Heart left ventricle (tissue), 16 donors: ENCODE measurements at places on chromosomes 3 and 15. TPM values are rescaled to one million over a fixed set of nuclear protein-coding genes. Genes with fewer than 3 reads are reported as not detected.

Gene NEIL1
- total RNA-seq, result 8.1 TPM

Gene PRSS50
- total RNA-seq, result 0.32 TPM

Gene TIGIT
- total RNA-seq, result not detected

Gene BTLA
- total RNA-seq, result 0.80 TPM

Gene NXPE3
- total RNA-seq, result 39.4 TPM

Gene GATA2
- total RNA-seq, result 12.8 TPM

DNA sequence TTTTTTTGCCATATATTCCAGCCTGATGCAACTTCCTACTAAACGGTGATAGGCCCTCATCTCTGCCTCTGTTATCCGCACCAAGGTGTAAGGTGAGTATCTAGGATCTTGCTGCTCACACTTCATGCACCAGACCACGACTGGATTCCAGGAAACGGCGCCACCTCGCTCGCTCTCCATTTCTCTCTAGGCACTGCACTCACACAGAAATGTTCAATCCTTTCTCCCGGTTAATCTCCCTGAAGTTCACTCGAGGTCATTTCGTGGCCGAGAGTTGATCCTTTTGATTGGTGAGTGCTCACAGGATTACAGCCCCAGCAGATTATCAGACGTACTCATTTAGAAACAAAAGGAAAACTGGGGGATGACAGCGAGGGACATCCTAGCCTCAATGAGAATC, 28.1 kb downstream of the MCF2L2 start:
- DNase-seq, result no peak

DNA sequence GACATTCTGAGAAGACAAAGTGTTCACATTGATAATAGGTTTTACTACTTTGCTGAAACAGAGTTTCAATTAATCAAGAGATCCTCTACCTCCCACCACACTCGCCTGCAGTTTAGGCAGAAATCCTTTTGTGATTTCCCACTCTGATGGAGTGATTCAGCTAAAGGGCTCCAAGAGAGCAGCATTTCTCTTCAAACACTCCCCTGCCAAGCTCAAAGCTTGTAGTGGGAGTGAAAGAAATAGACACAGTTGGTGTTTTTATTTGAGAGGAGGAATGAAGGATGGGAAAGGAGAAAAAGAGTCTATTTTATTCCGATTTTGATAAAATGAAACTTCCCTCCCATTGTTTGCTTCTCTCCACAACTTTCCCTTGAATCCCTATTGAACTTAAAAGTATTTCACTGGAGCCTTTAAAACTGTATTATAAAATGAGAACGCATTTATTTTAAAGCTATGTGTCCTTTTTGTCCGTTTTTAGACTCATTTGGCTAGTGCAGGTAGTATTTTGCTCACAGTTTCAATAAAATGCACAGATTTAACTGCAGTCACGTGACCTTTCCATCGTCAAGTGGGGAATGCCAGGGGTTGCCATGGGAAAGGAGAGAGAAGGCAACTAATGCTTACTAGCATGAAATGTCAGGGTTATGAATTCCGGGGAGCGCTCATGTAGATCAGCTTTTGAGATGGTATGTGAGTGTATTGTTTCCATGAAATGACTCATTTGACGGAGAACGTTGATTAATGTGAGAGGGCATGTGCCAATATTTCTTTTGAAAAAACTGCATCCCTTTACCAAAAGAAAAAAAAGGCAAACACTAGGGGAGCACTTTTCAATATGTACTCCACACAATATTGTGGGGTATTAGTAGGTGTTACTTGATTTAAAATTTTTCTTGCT, 7.7 kb upstream of the OSBPL11 start:
- DNase-seq, result no peak

DNA sequence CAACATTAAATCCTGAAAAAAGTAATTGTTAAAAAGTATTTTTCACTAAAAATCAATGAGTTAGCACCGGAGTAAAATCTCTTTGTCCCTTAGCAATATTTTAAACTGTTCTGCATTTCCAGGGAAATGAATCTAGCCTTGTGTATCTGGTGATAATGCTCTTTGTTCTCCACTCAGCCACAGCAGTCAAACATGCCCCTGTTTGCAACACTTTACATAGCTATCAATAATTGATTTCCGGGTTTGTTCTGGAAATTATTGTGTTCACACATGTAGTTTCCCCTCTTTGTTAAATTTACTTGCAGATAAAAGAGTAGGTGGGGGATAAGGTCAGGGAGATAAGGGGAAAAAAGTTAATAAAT, 3.6 kb upstream of the A4GNT start:
- no peak for DNase-seq

GRCh38 chr3:141020143-141020830, 30.9 kb upstream of the SPSB4 start:
- no peak for DNase-seq

DNA sequence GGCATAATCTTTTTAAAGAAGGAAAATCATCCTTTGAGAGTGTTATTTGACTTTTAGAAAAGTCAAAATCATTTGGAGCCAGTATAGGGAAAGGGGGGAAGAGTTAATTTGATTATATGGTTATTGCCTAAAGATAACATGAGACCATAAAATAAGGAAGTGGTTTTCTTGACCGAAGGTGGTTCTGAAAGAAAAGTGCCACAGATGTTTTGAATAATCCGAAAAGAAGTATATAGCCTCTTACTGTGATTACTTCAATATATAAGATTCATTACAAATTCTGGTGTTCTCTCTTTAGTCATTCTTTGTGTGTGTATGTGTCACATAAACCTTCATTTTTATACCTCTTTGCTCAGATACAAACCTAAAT, 1.1 kb downstream of the DNAJB11 start:
- no peak for DNase-seq

DNA sequence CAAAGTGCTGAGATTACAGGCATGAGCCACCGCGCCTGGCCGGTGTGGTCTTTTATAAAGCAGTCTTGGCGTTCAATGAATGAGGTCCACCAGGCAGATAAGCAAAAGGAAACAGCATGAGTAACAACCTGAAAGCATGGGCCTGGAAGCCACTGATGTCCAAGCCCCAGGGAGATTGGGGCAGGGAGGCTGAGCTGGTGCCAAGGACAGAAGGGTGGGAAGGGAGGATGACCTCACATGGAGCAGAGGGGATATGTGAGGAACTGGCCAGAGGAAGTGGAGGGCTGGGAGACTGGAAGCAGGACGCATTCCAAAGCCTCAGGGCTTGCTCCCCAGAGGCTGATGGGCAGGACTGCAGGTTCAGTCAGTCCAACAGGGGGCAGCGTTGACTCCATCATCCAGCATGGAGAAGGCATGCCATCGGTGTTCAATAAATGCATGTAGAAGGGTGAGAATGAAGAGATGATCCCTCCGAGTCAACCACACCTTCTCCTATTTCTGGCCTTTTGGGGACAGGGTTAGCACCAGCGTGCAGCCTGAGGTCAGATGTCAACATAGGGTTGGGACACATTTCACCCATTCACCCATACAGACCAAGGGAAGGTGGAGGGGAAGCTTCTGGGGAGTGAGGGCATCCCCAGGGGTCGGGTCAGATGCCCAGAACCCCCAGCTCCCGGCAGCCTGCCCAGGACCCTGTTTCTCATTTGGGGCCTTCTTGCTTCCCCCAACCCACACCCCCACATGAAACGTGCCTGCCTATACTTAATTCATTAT, 14.8 kb downstream of the MYL3 start:
- DNase-seq, result peak; percentile 72

- no peak for DNase-seq
These were observed 6.4 kb downstream of the PLA2G4E start for GRCh38 chr15:42014406-42014805.

- DNase-seq, result no peak
These were observed 100.8 kb upstream of the SOX2 start for GRCh38 chr3:181610973-181611265.

- DNase-seq, result no peak
These were observed 495 bp downstream of the HYAL2 start for GRCh38 chr3:50322115-50322385.

DNA sequence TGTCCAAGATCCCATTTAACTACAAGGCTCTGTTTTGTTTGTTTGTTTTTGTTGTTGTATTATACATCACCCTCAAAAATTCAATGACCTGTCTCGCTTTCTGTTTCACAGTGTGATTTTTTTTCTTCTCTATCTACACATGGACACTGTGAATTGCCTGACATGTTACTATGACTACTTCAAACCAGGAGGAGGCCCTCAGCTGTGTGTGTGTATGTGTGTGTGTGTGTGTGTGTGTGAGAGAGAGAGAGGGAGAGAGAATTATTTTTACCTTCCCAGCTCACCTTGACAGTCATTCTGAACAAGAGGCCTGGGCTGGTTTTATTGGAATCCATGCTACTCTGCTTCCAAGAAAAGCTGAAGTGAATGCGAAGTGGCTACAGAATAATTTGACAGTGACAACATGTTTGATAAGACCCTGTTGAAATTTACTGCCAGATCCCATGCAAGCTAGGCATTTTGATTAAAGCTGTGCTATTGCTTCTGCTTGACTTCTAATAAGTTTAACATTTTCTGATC, 841.4 kb downstream of the NSUN3 start:
- DNase-seq, result no peak

GRCh38 chr3:109985943-109986555, 648.7 kb upstream of the DPPA4 start:
- DNase-seq, result no peak
